T follicular helper cell (primary cell): ENCODE measurements at places on chromosomes 5 and 9.

DNA sequence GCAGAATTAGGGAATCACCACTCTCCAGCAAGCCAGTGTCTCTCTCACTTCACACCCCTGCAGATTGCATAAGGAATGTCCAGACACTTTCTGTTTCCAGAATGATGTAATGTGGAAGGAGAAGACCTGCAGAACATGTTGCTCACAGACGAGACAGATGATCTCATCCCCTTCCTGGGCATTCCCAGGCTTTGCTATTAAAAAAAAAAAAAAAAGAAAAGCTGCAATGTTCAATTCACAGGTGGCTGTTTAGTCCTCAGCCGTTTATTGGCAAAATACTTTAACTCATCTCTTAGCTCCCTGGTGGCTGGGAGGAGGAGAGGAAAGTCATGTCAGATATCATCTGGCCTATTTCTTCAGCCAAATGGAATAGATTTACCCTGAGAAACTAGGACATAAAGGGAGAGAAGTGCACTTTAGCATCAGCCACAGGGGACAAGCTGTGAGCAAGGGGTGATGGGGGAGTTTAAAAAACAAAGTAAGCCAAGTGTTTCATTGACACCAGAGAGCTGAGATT is 95.9 kb upstream of the TNC start:
- DNase-seq, result no peak

DNA sequence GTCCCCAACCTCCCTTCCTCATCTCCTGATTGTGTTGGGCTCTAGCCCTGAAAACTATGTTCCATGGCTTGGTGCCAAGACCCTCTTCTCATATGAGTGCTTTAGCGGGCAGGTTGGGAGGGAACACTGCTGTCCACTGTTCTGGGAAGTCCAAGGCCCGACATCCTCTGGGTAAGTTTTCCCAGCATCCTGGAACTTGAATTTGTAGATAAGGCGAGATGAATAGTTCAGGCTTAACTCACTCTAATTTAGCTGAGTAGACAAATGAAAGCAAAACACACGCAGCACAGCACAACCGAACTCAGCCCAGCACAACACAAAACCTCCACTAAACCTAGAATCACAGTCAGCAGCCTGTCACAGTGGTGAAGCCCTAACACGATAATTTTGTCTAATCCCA is 95.3 kb upstream of the SLC28A3 start:
- DNase-seq, result no peak

- no peak for DNase-seq
Measured at GRCh38 chr5:143819716-143820115, 7.8 kb downstream of the HMHB1 start.

- no peak for DNase-seq
Measured at GRCh38 chr9:126862104-126862761, 1.8 kb downstream of the ZBTB34 start.

GRCh38 chr5:131296213-131296672 is 32.4 kb downstream of the CDC42SE2 start:
- DNase-seq, result no peak

DNA sequence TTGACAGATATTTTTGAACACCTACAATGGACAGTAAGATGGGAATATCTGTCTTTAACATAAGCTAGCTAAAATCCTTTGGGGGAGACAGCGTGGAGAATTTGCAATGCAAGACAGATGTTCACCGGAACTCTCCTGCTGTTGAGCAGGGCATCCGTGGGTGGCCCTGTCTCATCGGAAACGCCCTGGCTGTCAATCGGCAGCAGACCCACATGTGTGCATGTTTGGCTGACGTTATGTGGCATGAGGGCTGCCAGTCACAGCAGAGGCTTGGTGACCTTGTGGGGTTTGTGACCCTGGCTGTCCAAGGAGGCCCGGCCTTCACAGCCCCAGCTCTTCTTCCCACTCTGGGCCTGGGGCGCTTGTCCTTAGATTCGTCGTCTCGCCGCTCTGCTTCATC is 129.7 kb upstream of the OTULINL start:
- DNase-seq, result no peak

DNA sequence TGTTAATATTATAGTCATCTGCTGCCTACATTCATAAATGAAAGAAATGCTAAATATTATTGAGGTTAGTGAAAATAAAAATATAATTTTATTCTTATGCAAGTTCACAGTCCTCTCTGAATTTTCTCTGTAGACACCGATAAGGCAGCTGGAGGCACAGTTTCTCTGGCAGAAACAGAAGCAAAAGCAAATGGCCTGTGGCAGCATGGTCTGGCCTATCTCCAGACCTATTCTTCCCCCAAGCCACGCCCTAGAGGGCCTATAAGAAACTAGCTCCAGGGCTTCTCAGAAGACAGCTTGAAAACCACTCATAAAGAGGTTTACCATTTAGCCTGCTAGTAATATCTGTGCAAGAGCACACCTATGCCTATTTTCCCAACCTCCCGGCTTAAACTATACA is 28.4 kb downstream of the MRPS27 start:
- DNase-seq, result no peak

GRCh38 chr9:128718047-128718446 is 5.9 kb downstream of the ZDHHC12 start:
- DNase-seq, result no peak

DNA sequence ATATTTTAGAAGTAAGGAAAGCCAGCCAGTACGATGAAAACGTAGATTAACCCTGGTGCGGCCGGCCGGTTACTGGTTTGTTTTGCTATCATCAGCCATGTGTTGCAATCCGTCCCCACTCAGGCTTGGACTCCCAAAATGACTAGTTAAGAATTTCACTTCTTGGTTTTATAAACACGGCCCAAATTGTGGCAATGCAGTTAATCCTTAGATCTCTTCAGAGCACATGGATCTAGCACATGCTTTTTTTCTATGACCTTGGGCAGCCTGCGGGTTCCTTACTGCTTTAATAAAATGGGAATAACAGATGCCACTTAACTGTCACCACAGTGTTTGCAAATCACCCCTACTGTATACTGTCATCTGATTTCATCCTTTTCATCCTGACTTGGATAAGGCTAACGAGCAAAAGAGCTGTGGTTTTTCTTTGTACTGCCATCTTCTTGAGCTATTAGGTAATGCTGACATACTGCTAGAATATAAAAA is 1.5 kb downstream of the NDFIP1 start:
- DNase-seq, result no peak

DNA sequence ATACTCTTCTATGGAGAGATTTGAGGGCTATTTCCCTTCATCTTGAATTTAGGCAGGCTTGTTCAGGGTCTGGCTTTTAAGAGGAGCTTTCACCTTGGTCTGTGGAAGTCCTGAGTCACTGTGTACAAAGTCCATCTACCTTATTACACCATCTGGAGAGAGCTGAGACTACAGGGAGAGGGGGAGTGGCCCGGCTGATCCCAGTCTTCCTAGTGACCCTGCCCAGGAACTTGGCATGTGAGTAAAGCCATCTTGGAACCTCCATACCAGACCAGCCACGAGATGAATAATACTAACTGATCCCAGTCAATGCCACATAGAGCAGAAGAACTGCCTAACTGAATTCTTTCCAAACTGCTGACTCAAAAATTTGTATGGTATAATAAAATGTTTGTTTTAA is 8.4 kb upstream of the IL6ST start:
- no peak for DNase-seq

DNA sequence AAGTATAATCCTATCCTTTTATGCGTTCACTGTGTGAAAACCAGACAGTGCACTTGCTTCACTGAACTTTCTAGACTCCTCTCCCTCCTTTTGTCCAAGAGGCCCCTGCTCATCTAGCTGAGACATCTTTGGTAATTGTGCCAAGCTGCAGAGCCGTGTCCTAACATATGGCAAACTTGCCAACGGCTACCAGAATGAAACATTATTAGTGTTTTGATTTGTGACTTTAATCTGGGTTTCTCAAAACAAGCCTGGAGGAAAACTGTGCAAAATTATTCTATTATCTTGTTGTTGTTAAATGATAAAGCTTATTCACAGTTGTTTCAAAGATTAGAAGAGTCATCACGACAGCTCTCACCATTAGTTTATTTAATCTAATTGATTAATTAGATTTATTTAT is 79.0 kb upstream of the RETREG1 start:
- DNase-seq, result no peak

GRCh38 chr5:127590156-127590722 is 58.6 kb upstream of the CTXN3 start:
- DNase-seq, result no peak

DNA sequence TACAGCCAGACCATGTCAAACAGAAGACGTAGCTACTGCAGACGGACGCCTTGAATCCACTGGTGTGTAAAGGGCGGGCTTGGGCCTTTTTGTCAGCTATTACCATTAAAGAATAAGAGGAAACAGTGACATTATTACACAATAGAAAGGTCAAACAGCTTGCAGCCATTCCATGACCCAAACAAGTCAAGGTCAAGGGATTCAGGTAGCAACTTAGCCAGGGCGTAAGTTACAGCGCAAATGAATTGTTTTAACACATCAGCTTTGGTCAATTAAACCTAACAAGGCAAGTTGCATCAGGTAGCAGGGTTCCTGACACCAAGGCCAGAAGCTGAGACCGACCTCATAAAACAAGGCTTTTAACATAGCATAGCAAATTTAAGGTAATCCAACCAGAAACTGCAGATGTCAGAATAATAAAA is 15.3 kb downstream of the NFIB start:
- DNase-seq, result no peak

- no peak for DNase-seq
Measured at GRCh38 chr9:14242150-14242805, 71.7 kb downstream of the NFIB start.

- peak; percentile 42 for DNase-seq
Measured at GRCh38 chr9:99807276-99807852, 14.3 kb upstream of the NR4A3 start.

DNA sequence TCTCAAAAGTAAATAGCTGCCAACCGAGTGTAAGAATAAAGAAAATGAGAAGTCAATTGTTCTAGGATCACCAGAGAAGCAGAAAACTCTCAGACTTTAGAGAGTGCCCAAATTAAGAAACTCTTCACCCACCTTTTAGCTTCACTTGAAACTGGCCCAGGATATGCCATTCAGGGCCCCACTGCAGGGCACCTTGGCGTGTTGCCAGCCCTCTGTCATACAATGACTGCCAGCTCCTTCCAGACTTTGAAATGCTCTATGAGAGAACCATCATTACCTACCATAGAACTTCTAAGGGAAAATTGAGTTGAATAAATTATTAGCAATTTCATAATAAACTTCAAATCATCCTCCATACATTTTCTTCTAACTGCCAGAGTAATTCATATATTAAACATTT is 240.5 kb downstream of the CETN3 start:
- no peak for DNase-seq

DNA sequence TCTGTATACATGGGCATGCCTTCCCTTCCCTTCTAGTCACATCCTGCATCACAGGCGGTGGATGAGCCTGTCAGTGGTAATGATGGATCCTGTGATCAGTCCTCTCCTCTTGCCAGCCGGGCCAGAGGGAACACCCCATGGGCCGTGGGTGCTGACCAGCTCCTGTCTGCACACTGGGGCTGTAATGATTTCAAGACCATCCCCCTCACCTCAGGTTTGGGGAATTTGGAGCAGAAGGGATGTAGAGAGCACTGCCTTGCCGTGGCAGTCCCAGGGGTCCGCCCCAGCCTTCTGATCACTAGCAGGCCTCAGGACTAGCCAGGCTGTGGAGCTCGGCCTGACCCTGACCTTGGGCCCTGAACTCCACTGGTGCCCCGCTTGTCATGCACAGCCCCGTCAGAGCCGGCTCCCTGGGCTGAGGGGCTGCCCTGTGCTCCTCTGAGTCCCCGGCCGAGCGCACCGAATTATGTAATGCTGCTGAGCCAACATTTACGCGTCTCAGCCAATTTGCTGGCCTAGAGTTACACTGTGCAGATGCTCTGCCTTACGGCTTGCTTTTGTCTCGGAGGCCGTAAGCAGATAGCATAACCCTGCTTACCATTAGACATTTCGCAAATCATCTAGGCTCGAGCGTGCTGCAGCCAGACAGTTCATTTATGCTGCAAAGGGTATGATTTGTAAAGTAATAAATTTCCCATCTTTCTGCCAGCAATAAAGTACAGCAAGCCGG is 155.3 kb downstream of the MACROH2A1 start:
- no peak for DNase-seq

DNA sequence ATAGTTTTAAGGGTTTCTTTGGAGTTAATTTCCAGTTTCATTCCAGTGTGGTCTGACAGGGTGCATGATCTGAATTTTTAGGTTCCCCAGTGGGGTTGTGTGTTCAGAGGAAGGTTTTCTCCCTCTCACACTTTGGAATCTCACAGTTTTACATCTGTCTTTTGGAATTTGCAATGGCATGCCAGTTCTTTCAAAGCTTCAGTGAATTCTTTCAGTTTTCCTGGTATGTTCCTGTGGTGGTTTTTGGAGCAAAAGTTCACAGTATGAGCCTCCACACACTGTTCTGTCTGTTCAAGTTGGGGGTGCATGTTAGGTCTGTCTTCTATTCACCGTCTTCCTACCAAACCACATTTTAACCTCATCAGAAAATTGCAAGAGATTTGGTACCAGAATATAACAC is 624.2 kb downstream of the KCTD16 start:
- DNase-seq, result no peak

DNA sequence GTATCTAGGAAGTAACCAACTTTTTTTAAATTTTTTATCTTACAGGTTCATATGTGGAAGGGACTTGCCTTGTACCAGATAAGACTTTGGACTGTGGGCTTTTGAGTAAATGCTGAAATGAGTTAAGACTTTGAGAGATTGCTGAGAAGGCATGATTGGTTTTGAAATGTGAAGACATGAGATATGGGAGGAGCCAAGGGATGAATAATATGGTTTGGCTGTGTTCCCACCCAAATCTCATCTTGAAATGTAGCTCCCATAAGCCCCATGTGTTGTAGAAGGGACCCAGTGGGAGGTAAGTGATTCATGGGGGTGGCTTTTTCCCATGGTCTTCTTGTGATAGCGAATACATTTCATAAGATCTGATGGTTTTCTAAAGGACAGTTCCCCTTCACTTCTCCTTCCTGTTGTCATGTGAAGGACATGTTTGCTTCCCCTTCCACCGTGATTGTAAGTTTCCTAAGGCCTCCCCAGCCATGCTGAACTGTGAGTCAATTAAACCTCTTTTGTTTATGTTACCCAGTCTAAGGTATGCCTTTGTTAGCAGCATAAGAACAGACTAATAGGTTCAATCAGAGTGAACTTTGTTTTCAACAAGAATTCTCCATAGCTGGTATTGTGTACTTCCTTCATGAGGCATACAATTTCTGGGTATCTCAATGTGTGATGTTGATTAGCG is 535.6 kb upstream of the MEF2C start:
- DNase-seq, result no peak

DNA sequence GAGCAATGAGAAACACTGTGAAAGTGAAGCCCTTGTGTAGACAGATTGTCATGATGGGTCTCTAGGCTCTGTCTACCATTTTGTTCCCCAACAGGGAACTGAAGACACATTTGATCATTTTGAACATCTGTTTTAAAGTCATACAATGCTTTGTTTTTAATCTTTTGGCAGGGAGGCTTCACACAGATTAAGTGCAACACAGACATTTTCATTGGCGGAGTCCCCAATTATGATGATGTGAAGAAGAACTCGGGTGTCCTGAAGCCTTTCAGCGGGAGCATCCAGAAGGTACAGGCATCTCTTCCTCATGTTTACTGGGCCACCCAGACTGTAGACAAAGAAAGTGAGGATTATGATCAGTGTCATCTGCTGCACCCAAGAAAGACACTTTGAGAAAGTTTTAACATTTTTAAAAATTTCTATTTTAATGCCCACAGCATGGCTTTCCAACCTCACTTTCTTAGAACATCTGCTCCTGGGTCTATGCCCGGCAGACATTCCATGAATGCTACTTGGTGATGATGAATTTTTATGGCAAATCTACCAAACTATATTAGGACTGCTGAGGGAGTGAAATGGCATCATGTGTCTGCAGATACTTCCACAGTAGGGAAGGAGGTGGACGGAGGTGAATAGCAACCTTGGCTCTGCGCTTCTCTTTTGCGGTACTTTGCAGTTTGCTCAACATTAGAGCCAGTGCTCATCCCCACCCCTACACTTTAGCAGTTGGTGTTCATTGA is 121.3 kb downstream of the LIFR start:
- no peak for DNase-seq
